Kasumi-1 (cell line): ENCODE measurements at places on chromosomes 4 and X.

- DNase-seq = no peak
Observed at GRCh38 chrX:19855700-19856381, 31.6 kb downstream of the SH3KBP1 start.

DNA sequence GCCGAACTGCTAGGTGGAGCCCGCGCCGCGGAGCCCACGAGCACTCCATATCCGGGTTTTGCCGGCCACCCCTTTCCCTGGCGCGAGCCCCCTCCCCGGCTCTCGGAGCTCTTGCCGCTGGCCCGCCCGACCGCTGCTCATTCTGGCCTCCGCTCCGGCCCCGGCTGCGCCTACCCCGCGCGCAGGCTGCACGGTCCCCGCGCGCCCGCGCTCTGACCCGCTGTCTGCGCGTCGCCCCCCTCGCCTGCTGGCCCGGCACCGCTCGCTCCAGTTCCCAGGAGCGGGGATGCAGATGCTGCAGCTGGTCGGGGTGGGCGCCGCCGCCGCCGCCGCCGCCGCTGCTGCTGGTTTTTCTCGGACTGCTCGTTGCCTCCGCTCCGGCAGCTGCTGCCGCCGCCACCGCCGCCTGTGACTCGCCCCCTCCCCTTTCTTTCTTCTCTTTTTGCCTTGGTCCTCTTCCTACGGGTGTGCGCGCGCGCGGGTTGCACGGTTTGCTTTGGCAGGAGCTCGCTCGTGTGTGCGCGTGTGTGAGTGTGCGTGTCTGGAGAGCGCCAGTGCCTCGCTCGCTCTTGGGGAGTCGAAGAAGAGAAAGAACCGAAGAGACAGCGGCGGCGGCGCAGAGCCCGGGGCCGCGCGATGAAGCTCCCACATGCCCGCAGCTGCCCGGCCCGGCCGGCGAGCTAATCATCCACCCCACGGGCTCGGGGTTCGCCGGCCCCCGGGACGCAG is at the start of gene ADGRL3:
ADGRL3 (plus strand) TSS at position 140 of the 729 bp plus-strand sequence.
- DNase-seq = peak; percentile 34

DNA sequence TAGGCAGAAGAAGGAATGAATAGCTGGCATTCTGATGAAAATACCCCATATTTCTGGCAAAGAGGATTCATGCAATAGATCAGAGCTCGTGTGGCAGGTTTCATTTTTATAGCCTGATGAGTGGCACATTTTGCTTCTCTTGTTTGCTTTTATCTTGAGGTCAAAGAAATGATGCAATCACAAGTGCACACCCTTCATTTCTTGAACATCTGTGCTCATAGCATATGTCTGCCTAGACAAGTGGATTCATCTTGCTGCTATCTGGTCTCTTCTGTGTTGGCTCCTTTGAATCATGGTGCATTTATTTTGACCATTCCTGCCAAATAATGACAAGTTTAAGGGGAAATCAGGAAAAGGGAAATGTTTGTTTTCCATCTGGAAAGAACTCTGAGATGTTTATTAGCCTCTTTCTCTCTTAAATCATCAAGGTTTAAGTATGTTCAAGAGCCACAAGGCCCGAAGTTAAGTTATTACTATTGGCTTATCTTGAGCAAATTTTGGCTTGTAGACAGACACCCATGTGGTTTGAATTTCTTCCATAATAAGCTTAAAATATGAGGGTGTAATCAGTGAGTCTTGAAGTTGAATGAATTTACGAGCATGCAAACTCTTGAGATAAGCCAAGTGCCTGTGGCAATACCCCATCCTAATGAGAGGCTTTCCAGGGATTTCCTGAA is 59.3 kb upstream of the HS3ST1 start:
- DNase-seq = no peak

DNA sequence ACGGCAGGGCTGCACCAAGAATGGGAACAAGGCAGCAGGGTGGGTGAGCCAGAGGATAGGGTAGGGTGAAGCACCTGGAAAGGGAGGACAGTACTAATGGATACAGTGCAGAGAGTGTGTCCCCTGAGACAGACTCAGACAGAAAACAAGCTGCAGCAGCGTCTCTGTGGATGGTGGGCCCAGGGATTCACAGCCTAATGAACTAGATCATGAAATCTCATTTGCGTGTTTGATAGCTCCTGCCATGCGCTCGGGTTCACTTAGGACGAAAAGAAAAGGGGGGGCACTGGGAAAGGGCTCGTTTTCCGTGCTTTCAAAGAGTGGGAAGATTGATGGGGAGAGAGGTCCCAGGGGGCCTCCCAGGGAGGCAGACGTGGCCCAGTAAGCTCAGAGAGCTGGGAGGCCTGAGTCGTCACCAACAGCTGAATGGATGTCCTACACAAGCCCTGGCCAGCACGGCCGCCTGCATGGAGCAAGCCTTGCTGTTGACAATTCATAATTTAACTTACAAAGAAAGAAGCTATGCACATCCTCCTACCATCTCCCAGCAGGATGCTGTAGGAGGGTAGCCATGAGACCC is 446.9 kb downstream of the BCOR start:
- DNase-seq = no peak

GRCh38 chrX:30533266-30533665 is 44.3 kb downstream of the TASL start:
- DNase-seq = no peak

- DNase-seq = no peak
Observed at GRCh38 chrX:4764888-4765287, 1051.4 kb upstream of the PRKX start.
